ENCODE measurements at places on chromosomes 3 and 15.

DNA sequence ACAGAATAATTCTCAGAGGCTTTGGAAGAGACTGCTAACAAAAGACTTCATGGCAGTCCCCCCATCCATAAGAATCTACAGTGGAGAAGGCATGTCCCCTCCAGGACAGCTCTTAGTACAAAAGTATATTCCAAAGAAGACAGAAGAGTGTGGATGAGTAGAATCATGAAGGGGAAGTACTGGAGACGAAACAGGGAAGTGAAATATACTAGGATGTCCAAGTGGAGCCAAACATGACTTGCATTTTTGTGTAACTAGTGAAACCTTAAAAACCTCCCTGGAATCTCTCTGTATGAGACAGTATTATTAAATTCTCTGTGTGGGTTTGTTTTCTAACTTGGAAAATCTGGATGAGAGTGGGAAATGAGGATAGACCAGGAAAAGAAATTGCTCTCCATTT is 312.4 kb downstream of the RSL24D1 start:
- no peak for DNase-seq

DNA sequence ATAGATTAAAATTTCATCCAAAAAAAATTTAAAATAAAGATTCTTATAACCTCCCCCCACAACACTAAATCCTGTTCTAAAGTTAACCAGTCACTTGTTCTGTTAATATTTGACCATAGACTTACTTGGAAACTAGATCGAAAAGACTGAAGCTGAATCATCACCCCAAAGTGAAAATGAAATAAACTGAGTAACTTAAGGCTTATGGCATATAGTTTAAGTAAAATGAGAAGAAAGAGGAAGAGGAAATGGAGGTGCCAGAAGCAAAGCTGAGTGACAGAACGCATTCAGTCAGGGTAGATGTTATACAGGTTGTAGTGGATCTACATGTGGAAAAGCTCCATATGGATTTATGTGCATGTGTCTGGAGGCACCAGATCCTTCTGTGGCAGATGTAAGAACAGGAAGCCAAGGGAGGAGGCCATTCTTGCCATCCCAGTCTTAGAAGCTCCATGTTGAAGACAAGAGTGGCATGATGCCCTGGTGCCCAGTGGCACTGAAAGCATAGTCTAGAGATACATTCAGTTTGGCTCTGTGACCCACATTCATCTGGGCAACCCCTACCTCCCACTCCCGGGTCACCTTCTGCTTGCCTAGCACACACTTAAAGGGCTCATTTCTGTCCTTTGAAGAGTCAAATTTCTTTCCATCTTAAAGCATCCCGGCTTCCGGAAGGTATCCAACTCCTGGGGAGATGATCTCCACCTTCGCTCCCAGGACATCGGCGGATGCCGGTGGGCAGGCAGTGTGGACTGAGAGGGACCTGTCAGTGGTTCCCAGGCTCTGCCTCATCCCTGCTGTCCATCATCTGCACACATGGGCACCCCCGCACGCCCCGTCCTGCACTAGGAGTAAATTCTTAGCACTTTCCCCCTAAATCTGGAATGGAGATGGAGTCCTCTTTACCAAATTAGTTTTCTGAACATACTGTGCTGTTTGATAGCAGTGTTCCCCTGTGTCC is 90.8 kb downstream of the NEO1 start:
- no peak for DNase-seq

- no peak for DNase-seq
Measured at GRCh38 chr3:197424266-197424665, 125.9 kb upstream of the DLG1 start.

GRCh38 chr3:185242642-185243041 is 11.2 kb downstream of the EHHADH start:
- no peak for DNase-seq

DNA sequence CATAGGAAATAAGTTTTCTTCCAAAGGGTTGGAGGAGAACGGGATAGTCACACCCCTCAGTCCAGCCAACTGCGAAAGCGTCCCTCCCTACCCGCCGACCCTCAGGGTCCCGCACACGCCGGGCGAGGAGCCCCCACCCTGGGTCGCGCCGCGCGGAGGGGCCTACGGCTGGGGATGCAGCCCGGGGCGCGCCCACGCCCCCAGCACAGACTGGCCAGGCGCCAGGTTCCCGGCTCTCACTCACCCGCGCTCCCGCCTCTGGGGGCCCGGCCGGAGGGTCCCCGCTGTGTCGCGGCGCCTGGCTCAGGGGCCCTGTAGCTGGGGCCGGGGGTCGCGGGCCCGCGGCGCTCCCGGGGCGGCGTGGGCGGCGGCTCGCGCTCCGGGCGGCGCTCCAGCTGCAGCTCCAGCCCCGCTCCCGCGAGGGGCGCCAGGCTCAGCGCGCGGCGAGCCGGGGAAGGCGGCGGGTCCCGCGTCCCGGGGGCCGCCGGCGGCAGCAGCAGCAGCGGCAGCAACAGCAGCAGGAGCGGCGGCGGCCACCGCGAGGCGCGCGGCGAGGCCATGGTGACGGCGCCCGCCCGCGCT is 375 bp downstream of the HEG1 start:
- DNase-seq, result no peak

- no peak for DNase-seq
Measured at GRCh38 chr15:55218056-55218455, 21.3 kb upstream of the RSL24D1 start.

DNA sequence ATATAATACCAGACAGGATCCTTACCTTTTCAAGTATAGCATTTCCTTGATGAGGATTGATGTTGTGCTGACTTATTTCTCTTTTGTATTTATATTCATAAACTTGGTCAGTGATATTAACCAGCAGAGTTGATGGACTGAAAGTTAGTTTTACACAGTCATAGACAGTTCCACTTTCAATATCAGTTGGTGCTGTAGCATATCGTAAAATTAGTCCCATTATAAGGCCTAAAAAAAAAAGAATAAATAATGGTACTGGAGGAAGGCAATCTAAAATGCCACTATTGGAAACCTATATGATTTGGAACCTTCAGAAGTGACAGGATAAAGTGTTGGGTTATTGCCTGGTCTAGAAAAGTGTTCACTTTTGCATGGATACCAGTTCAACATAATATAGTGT is 16.3 kb downstream of the SLC9A9 start:
- DNase-seq, result no peak
